Activated CD4-positive, alpha-beta T cell treated with anti-CD3 and anti-CD28 coated beads for 1 hour (primary cell): ENCODE measurements at places on chromosomes 7 and 10.

GRCh38 chr7:106626376-106627164 lies 34.4 kb downstream of the CCDC71L start:
- DNase-seq = no peak

GRCh38 chr7:15407910-15408309 lies 153.9 kb downstream of the AGMO start:
- no peak for DNase-seq

DNA sequence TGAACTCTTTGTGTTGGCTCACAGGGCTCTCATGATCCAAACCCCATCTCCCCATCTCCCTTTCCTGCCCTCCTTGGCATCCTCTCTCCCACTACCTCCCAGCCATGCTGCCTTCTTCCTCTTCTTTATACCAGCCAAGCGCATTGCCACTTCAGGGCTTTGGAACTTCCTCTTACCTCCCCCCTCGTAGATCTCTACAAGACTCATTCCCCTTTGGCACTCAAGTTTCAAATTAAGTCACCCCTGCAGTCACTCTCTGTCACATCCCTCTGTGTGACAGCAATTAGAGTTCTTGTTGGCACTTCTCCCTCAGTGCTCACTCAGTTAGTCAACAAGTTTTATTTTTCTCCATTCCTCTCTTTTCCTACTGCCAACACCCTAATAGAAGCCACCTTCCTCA lies 20.8 kb upstream of the NRP1 start:
- DNase-seq = no peak

- no peak for DNase-seq
Measured at GRCh38 chr10:6997509-6997908, 413.3 kb downstream of the SFMBT2 start.

GRCh38 chr7:6268907-6269306 lies 3.5 kb downstream of the CYTH3 start:
- DNase-seq = no peak

DNA sequence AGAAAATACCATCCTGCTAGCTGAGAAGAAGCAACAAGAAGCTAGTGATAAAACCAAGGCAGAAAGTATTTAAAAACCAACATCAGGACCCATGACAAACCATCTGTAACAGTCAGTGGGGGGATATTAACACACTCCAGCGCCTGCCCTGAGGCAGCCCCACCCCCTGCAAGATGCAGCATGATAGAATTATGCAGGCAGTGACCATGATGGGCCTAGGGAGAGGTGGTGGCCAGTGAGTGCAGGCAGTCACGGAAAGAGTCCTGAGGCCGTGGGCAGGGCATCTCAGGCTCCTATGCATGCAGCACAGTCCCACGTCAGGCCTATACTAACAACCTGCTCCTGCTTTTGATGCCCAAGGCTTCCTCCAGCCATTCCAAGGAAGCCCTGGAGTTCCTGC lies 686.9 kb downstream of the GRID1 start:
- no peak for DNase-seq

DNA sequence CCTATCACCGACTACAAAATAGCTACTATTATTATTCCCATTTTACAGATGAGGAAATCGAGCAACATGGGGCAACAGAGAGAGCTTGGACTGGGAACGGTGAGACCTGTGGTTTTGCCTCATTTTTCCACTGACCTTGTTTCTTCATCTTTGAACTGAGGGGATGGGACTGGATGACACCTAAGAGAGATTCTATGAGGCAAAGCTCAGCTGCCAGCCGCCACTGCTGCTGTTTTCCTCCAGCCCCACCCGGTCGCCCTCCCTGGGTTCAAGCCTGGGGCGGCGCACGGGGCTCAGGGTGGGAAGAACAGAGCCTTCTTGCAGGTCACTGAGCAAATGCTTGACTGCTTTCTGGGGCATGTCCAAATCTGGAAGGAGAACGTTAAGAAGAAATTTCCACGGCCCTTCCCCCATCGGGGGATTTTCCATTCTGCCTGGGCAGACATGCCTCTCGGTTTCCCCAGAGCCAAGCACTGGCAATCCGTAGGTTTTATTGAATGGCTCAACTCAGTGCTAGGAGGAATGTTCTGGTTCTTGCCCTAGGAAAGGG lies 12.3 kb downstream of the DDIT4 start:
- DNase-seq = no peak

- no peak for DNase-seq
Measured at GRCh38 chr7:134554417-134554966, 5.6 kb downstream of the AKR1B15 start.

DNA sequence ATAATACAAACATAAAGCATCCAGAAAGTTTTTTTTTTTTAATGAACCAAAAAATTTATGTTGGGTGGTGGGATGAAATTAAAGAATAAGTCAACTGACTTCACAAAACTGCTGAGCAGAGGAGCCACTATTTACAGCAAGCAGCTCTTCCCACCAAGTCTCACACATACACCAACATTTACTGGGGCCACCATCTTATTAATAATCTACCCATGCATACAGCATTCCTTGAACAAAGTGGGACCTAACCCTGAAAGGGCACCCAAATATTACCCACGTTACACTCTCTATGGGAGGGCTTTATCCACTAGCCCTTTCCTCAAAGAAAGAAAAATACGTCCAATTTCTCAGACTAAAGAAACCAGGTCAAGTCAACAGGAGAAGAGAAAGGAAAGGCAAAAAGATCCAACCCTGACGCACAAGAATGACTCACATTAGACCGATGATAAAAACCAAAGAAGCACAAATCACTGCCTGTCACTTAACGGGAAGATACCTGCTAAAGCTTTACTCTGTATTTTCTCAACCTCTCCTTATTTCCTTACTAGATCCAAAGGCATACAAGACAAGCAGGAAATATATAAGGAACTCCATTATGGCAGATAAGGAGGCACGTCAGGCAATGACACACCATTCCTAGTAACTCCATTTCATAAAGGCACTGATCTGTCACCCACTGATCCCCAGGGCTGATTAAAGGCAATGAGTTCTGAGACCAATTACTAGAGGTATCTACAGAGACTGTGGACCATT lies 141.8 kb upstream of the ASAH2 start:
- DNase-seq = no peak

- DNase-seq = no peak
Measured at GRCh38 chr7:130667593-130668257, 823 bp downstream of the COPG2 start.

- no peak for DNase-seq
Measured at GRCh38 chr7:66362136-66362535, 157.0 kb downstream of the TPST1 start.

GRCh38 chr10:35300063-35300699 lies 36.1 kb upstream of the CCNY start:
- DNase-seq = no peak

- no peak for DNase-seq
Measured at GRCh38 chr10:116084161-116084560, 188.8 kb downstream of the GFRA1 start.

GRCh38 chr10:109239371-109239770 lies 683.9 kb downstream of the XPNPEP1 start:
- no peak for DNase-seq

- DNase-seq = peak; percentile 39
Measured at GRCh38 chr7:100632951-100633717, 8.2 kb downstream of the TFR2 start.
